Panc1 (cell line): ENCODE measurements at places on chromosomes 7 and 10.

- DNase-seq: no peak
Measured at GRCh38 chr7:35781767-35782515, 18.9 kb upstream of the SEPTIN7 start.

DNA sequence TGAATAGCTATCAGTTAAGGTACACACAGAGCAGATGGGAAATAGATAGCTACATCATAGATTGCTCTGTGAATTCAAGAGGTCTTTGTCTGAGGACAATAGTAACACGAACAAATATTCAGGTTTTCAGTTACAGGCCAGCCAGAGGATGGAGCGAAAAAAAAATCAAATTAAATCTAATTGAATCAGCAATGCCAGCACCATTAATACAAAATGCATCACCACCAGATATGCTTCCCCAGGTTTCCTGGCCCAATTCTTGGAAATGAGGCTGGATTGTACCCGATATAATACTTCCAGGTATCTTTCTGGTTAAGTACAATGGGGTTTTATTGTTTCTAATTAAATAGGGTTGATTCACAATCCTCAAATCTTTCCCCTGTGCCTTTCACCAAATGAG is 975.8 kb upstream of the AUTS2 start:
- no peak for DNase-seq

DNA sequence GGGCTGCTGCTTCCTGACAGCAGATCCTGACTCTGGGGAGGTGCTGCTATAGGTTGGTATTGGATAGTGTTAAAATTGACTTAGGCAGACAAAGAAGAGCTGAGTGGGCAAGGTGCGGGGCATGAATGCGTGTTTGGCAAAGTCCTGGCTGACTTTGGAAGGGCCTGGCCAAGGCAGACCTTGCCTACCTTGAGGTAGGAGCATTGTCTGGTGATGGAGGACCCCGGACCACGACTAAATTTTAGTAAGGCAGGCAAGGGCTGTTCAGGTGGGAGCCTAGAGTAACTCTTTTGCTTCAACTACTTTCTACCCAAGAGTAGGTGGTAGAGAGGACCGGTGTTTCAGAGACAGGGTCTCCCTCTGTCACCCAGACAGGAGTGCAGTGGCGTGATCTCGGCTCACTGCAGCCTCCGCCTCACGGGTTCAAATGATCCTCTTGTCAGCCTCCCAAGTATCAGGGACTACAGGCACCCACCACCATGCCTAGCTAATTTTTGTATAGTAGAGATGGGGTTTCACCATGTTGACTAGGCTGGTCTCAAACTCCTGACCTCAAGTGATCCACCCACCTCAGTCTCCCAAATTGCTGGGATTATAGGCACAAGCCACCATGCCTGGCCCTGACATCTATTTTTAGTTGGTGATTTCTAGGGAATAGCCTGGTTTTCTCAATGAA is 12.2 kb upstream of the LAT2 start:
- no peak for DNase-seq

- no peak for DNase-seq
Measured at GRCh38 chr10:43160921-43161255, 22.6 kb downstream of the CSGALNACT2 start.

GRCh38 chr10:131173484-131174210 is 137.9 kb downstream of the TCERG1L start:
- DNase-seq: no peak

DNA sequence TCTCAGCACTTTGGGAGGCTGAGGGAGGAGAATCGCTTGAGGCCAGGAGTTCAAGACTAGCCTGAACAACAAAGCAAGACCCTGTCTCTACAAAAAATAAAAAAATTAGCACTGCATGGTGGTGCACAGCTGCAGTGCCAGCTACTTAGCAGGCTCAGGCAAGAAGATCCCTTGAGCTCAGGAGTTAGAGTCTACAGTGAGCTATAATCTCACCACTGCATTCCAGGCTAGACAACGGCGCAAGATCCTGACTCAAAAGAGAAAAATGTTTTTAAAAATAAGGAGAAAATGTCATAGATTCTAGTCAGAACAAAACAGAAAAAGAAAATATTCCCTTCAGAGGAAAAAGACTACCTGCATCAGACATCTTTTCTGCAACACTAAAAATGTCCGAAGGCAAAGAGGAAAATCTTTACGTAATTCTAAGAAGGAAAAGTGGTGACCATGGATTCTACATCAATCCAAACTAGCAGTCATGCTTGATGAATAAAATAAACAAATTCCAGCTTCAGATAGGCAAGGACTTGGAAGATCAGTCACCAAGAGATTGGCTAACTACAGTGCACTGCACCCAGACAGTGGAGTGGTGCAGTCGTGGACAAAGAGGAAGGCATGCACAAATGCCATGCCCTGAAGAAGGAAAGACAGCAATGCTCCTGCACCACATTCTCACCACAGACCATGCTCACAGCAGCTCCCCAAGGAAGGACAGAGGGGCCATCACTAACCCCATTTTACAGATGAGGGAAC is 54.3 kb downstream of the ERCC6 start:
- DNase-seq: no peak

GRCh38 chr7:31327071-31327470 is 13.5 kb downstream of the NEUROD6 start:
- no peak for DNase-seq

DNA sequence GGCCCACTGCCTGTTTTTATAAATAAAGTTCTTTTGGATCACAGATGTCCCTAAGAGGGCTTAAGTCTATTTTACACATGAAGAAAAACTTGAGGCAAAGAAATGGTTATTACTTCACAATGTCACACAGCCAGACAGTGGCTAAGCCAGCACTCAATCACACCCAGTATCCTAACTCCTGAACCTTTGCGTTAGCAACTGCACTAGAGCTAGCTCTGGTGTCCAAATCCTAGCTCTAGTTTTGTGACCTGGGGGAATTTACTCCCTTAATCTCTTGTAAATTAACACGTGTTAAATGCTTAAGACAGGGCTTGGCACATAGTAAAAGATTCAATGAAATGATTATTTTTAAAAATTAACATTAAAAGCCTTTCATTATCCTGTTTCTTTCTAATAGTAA is 49.0 kb upstream of the TPK1 start:
- no peak for DNase-seq

DNA sequence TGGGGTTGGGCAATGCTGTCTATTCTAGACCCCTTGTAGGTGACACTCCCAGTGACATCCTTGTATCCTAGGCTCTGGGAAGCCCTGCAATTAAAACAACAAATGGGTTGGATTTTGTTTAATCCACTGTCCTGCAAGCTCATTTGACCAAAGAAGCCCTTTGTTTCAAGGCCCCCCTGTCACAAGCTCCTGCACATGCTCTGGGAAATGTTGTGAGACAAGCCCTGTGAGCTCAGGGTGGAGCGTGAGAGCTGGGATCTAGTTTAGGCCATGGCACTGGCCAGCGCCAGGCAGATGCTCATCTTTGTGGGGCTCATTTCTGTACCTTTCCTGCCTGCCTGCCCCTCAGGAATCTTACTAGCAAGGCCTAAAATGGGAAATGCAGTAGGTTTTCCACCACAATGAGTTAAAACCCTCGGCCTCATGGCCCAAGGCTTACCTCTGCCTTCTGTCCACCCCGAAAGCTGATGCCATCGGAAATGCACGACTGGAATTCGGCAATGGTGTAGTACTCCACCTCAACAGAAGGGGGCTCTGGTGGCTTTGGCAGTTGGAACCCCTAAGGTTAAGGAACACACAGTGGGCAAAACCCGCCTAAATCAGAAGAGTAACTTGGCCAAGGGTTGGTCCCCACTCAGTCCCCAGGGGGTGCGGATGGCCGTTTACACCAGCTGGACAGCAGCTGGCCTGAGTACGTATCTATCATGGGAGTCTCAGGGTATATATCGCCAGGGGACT is 112.0 kb downstream of the NEURL1 start:
- peak; percentile 8 for DNase-seq

DNA sequence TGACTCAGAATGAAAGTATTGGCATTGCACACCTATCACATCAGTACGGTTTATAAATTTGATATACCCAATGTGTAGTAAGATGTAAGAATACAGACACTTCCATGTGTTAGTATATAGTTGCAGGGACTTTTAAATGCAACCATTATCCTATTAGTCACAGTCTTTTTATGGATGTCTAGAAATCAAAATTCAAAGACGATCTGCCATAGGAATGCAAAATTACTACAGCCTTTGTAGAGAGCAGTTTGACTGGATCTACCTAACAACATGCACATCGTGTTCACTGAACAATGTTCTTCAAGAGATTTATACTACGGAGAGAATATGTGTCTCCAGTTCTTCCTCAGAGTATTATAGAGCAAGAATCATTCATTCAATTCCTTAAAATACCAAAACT is 317.3 kb upstream of the HGF start:
- no peak for DNase-seq

DNA sequence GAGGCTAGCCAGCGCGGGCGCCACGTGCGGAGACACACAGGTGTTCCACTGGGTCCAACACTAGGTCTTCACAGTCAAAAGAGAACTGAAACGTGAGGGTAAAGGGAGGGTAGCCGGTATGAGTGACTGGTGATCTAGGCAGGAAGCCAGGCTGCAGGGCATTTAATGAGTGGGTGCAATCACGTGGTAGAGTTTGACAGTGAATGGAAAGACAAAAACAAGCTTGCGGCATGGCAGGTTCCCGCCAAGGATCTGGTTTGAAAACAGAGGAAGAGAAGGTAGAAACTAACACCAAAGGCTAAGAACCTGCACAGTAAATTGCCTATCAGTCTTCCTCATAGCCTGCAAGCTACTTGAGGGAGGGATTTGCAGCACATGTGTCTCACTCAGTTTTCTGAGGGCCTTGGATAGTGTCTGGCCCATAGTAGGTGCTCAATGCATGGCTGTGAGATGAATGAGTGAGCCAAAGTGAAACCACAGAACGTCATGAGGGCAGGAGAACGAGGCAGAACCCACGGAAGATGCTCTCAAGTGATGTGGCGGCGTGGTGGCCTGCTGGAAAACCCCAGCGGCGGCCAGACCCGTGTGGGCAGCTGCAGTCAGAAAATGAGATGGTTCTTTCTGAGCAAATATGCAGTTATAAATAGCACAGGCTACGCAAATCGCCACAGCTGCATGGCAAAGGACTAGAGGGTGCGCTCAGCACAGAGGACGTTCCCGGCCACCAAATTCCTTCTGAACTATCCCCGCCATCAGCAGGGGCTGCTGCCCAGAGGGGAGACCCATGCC is 183.6 kb upstream of the NFE2L3 start:
- DNase-seq: no peak

DNA sequence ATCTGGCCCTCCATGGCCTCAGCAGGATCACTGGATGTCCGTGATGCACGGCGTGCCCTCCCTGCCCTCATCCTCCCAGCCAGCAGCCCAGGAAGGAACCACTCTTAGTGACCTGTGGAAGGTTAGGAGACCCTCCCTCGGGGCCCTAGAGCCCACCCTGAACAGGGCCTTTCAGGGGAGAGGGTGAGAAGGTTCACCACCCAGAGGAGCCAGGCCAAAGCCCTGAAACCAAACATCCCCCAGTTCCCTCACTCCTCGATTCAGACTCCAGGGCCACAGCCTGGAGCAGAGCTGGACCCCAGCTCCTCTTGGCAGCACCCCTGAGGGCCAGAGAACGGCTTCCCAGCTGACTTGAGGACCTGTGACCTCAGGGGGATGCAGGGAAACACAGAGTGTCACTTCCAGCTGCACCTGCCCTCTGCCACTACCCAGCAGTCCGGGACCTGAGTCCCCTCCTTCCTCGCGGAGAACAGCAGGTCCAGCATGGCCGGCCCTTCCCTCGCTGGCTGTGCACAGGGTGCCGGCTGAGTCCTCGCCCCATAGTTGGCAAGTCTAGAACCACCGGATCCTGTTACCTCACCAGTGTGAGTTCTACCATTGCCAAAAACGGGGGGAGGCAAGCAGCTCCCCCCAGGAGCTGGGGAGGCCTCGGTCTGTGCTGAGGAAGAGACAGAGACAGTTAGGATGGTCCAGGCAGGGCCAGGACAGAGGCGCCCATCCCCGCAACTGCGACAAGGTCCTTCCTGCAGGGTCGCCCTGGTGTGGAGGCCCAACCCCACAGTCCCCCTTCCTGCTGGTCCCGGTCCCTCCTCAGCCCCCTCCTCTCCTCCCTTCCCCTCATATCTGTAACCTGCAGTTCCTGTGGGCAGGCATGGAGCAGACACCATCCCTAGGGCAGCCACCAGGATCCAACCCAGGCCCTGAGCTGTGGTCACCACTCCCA is 158.6 kb downstream of the NRF1 start:
- DNase-seq: no peak

GRCh38 chr7:87877366-87878040 is 1.2 kb downstream of the DBF4 start:
- DNase-seq: no peak

GRCh38 chr7:841943-842342 is 9.7 kb downstream of the SUN1 start:
- DNase-seq: no peak

DNA sequence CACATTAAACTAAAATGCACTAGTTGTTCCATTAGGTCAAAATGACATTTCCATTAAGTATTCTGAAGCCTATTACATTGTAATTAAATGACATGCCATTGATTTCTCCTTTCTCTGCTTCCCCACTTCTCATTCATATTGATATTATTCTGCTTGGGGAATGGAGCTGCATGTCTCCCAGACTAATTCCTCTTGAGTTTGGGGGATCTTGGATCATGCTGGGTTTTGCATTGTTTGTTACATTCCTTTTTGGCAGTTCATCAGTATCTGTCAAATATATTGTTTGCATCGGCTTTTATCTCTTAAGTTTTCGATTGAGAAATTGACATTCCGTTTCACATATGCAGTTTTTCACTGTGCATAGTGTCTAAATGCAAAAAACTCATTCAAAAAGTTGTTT is 65.1 kb upstream of the CYP26C1 start:
- no peak for DNase-seq

GRCh38 chr10:74151879-74152722 is 1.1 kb downstream of the ADK start:
- no peak for DNase-seq

DNA sequence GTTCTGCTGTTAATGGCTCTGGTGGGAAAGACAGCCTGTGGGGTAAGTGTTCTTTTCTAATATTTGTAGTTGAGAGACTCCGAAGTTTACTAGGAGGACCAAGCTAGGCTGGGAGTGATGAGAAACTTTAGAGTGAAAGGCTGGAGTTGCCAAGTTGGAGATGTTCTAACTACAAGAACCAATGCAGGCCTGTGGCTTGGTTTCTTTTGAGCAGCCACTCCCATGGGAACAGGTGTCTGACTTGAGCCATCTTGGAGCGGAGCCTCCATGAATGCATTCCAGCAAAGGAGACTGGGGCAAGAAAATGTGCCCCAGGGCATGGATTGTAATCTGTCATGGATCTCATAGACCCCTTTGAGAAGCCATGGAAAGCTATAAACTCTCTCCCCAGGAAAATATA is 296 bp downstream of the HABP2 start:
- no peak for DNase-seq

- no peak for DNase-seq
Measured at GRCh38 chr7:36686499-36686898, 37.8 kb downstream of the AOAH start.
